ENCODE measurements at places on chromosomes 16 and 17. TPM values are rescaled to one million over a fixed set of nuclear protein-coding genes. Genes with fewer than 3 reads are reported as not detected.

The CSH1 gene
- not detected for polyA plus RNA-seq

The ZNF423 gene
- 0.04 TPM for polyA plus RNA-seq

The HOXB8 gene
- polyA plus RNA-seq: 5.8 TPM

DNA sequence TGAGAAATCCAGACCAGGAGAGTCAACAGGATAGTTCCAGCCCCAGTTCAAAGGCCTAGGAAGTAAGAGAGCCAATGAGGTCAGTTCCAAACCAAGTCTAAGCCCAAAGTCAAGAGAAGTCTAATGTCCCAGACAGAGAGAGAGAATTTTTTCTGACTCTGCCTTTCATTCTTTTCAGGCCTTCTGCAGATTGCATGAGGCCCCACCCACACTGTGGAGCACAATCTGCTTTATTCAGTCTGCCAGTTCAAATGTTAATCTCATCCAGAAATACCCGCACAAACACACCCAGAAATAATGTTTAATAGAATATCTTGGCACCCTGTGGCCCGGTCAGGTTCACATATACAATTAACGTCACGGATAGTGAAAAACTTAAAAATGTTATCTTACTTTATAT lies 962.4 kb upstream of the SOX9 start:
- DNase-seq: no peak

GRCh38 chr16:85431431-85432124 lies 181.5 kb upstream of the GSE1 start:
- no peak for DNase-seq

DNA sequence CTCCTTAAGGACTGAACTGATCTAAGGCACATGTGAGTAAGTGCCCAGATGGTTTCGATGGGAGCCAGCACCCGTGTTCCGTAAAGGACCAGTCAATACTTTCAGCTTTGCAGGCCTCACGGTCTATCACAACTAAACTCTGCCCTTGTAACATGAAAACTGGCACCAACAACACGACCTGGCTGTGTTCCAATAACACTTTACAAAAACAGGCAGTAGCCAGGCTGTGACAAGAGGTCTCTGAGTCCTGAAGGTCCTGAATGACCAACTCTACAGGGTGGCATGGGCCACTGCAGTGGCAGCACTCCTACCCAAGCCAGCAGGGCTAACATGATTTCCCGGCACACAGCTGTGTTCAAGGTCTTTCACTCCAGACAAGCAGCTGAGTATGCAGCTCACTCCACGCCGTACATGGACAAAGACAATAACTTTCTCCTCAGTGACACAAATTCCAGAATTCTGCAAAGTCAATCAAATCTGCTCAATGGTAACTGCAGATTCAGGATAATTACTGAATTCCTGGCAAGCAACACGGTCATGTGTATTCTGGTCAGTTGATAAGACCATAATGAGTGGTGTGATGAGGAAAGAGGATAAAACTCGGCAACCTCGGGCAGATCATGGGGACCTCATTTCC lies 15.3 kb downstream of the NPLOC4 start:
- DNase-seq: no peak

GRCh38 chr16:2197765-2198164 lies 1.4 kb upstream of the CASKIN1 start:
- no peak for DNase-seq

GRCh38 chr17:62696256-62696655 lies 68.8 kb downstream of the MRC2 start:
- no peak for DNase-seq

- DNase-seq: no peak
Observed at GRCh38 chr16:29809850-29810698, 1.9 kb upstream of the PRRT2 start.

Measured in A549 (cell line).